ENCODE measurements at places on chromosomes 3 and 15. TPM values are rescaled to one million over a fixed set of nuclear protein-coding genes. Genes with fewer than 3 reads are reported as not detected.

DNA sequence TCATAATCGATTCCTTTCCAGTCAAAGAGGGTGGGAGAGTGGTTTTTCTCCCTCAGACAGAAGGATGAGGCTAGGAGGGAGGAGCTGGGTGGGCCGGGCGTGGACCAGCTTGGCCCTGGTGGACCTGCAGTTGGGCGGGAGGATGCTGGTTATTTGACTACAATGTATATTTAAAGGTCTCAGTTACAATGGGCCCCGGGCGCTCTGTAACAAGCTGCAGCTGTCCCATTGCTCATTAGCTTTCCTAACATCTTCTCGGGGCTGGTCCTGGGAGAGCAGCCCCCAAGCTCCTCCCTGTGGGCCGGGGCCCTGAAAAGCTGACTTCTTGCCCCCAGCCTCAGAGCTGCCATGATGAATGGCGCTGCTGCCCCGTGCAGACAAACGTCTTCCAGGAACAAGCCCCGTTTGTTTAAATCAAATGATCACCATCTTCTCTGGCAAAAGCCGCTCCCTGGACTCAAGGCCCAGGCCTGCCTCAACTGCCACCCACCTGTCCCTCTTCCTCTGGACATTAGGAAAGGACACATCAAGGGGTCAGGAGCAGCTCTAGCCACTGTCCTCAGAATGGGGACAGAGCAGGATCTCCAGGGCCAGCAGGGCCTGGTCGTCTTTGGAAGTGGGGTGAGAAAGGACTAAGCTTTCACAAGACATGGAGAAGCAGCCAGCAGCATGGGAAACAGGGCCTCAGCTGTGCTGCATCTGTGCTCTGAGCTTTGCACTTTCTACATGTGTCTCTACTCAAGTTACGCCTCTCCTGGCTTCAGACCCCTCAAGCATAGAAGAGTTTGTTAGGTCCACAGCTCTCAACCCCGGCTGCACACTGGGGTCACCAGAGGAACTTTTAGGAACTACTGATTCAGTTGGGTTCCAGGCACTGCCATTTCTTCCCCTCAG lies 38.6 kb downstream of the MAGEF1 start:
- no peaks in the 10 kb centered on the region for H3K36me3 ChIP-seq
- peaks cover 56% of the 10 kb centered on the region for H3K27me3 ChIP-seq
- no peaks in the 10 kb centered on the region for H3K4me1 ChIP-seq
- no peak overlapping the region for H3K27ac ChIP-seq
- no peak for DNase-seq

- H3K27me3 ChIP-seq = peaks cover 14% of the 10 kb centered on the region
- no peak overlapping the region for H3K4me3 ChIP-seq
- peak overlapping the region; percentile 72 for H3K27ac ChIP-seq
- DNase-seq = peak; percentile 84
Observed at GRCh38 chr3:123602325-123602724, 17.5 kb upstream of the HACD2 start.

The GRAMD1C gene
- total RNA-seq = 4.4 TPM

DNA sequence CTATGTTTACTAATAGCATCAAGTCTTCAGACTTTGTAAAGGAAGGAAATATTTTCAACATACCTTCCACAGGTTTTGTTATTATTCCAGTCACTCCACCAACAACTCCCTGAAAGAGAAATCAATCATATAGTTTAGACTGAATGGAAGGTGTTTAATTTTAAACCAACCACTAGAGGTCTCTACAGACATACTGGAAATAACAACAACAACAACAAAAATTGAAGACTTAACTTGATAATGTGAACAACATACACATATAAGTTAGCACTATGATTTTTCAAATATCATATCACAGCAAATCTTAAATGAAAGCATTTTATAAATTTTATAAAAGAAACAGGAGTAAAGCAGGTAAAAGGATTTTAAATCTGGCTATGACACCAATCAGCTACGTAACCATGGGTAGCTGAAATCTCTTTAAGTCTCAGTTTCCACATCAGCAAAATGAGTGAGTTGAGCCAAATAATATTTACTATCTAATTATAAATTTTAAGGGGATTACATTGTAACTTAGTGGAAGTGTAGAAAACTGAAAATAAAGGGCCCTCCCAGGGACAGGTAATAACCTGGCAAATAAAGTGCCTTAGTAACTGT lies 188.2 kb downstream of the VPS13C start:
- H3K4me3 ChIP-seq = no peak overlapping the region
- H3K27ac ChIP-seq = no peak overlapping the region
- H3K36me3 ChIP-seq = no peaks in the 10 kb centered on the region
- H3K4me1 ChIP-seq = no peaks in the 10 kb centered on the region
- DNase-seq = peak; percentile 33
- H3K27me3 ChIP-seq = no peaks in the 10 kb centered on the region

GRCh38 chr3:37766797-37767776 lies 94.6 kb upstream of the CTDSPL start:
- H3K4me3 ChIP-seq = no peak overlapping the region
- no peak overlapping the region for H3K27ac ChIP-seq
- H3K36me3 ChIP-seq = no peaks in the 10 kb centered on the region
- peaks cover 41% of the 10 kb centered on the region for H3K27me3 ChIP-seq
- no peaks in the 10 kb centered on the region for H3K4me1 ChIP-seq
- DNase-seq = no peak

DNA sequence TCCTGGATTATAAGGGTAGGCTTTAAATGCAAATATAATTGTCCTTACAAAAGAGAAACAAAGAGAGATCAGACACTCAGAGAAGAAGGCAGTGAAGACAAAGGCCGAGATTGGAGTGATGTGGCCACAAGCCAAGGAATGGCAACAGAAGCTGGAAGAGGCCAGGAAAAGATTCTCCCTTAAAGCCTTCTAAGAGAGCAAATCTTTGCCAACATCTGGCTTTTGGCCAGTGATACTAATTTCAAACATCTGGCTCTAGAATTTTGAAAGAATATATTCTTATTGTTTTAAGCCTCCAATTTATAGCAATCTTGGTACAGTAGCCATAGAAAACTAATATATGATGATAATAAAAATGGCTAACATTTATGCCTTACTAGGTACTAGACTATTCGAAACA lies 615.8 kb upstream of the ZNF385D start:
- no peak overlapping the region for H3K27ac ChIP-seq
- H3K36me3 ChIP-seq = no peaks in the 10 kb centered on the region
- H3K4me1 ChIP-seq = no peaks in the 10 kb centered on the region
- no peak for DNase-seq

The FXR1 gene
- 160 TPM for total RNA-seq

The CYP8B1 gene
- total RNA-seq = not detected

The MME gene
- total RNA-seq = 85.5 TPM

The RHOV gene
- total RNA-seq = 0.18 TPM

DNA sequence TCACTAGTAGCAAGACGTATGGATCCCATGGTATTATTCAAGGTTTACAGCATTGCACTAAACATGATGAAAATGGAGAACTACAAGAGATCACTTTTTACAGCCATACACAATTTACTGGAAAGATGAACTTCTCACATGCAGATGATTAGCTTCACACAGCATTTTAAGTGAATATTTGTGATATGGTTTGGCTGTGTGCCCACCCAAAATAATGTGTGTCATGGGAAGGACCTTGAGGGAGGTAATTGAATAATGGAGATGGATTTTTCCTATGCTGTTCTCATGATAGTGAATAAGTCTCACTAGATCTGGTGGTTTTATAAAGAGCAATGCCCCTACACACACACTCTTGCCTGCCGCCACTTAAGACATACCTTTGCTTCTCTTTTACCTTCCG lies 662.0 kb upstream of the CCDC54 start:
- DNase-seq = no peak
- no peaks in the 10 kb centered on the region for H3K27me3 ChIP-seq
- H3K4me1 ChIP-seq = peaks cover 37% of the 10 kb centered on the region
- no peak overlapping the region for H3K4me3 ChIP-seq
- H3K36me3 ChIP-seq = peaks cover 25% of the 10 kb centered on the region

- H3K27me3 ChIP-seq = no peaks in the 10 kb centered on the region
- DNase-seq = no peak
- H3K4me3 ChIP-seq = no peak overlapping the region
- H3K36me3 ChIP-seq = peaks cover 25% of the 10 kb centered on the region
- peaks cover 49% of the 10 kb centered on the region for H3K4me1 ChIP-seq
Observed at GRCh38 chr3:110564674-110565073, 506.9 kb upstream of the NECTIN3 start.

DNA sequence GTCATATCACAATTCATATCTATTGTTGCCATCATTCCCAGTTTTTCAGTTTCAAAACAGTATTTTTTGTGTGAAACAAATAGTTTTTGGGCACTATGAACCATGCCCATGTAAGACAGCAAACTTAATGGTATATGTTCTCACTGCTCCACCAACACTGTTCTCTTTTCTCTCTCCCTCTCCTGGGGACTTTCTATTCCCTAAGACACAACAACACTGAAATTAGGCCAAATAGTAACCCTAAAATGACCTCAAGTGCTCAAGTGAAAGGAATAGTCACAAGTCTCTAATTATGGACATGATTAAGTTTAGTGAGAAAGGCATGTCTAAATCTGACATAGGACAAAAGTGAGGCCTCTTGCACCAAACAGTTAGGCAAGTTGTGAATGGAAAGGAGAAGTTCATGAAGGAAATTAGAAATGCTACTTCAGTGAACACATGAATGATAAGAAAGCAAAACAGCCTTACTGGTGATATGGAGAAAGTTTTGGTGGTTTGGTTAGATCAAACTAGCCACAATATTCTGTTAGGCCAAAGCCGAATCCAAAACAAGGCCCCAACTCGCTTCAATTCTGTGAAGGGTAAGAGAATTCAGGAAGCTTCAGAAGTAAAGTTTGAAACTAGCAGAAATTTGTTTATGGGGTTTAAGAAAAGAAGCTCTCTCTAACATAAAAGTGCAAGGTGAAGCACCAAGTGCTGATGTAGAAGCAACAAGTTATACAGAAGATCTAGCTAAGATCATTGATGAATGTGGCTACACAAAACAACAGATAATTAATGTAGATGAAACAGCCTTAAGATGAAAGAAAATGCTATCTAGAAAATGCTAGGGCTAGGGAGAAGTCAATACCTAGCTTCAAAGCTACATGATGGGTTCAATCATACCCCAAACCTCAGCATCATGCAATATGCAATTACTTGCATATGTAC lies 104.2 kb downstream of the CBLB start:
- peaks cover 46% of the 10 kb centered on the region for H3K36me3 ChIP-seq
- H3K4me3 ChIP-seq = no peak overlapping the region
- no peak overlapping the region for H3K27ac ChIP-seq
- DNase-seq = no peak
- no peaks in the 10 kb centered on the region for H3K4me1 ChIP-seq
- peaks cover 3% of the 10 kb centered on the region for H3K27me3 ChIP-seq

DNA sequence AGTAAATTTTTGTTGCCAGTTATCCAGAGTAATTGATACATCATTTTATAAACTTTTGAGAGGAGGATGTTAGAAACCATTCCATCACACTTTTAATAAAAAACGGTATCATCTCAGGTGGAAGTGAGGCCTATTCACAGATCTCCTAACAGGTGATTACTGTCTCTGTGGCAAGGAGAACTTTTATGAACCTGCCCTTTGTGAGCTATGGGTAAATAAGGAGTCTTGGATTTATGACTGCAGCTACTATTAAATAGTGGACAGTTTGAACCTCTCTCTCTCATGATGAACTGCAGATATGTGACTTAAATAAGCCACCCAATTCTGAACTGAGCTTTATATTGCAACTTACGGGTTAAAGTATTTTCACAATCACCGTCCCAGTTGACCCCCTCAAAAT lies 45.7 kb downstream of the ZFAND6 start:
- H3K36me3 ChIP-seq = peaks cover 14% of the 10 kb centered on the region
- DNase-seq = no peak
- H3K27me3 ChIP-seq = no peaks in the 10 kb centered on the region
- H3K4me1 ChIP-seq = peaks cover 28% of the 10 kb centered on the region

The SSR3 gene
- total RNA-seq = 699 TPM

DNA sequence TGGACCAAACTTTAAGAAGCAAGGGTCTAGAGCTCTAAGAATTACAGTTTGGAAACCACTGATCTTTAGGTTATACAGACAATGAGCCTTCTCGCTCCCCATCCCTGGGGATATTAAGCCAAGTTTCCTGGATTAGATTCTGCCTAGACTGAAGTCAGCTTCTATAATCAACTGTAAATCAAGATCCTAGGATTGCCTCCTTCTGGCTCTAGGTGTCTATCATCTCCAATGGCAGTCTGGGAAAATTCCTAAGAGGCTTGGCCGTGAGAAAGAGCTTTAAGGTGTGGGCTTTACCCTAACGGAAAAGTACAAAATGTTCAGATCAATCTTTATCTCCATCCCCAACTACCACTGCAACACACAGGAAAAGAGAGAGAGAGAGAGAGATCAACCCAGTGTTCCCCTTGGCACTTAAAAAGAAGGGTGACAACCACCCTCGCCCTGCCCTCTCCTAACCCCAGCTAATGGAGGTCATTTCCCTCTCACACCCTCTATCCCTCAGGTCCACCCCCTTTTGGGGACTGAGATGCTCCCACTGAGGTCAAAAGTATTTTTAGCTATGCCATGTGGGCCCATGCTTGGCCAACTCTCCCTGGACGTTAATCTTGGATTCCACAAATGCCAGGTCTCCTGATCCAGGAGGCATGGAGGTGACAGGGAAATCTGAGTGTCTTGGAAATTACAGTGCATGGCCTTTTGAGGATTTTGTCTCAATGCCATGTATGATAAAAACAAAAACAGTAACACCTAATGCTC lies 202.8 kb upstream of the BCL6 start:
- peaks cover 3% of the 10 kb centered on the region for H3K27me3 ChIP-seq
- no peak overlapping the region for H3K4me3 ChIP-seq
- H3K4me1 ChIP-seq = peaks cover 37% of the 10 kb centered on the region
- no peak for DNase-seq
- H3K27ac ChIP-seq = no peak overlapping the region
- no peaks in the 10 kb centered on the region for H3K36me3 ChIP-seq

DNA sequence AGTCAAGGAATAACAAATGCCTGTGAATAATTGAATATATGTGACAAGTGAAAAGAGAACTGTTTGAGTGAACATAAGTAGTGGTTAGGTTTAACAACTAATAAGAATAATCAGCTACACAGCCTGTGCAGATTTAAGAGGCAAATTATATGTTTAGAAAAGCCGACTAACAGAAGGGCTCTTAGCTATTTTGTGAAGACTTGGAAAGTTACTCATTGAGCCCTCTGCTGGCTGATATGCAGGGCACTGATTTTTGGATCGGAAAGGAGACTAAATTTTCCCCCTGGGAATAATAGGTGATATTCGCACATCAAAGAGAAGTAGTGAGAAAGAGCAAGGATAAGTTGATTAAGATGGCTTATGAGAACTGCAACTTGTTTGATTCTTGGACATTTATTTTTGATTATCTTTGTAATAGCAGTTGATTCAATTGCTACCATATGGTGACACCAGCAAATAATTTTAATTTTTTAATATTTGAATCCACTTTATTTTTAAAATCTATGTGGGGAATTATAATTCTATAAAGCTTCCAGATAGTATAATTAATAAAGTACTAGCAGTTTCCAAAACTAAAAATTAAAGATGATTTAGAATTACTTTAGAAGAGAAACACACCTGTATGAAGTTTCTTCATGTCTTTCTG lies 156.2 kb downstream of the NLGN1 start:
- H3K27me3 ChIP-seq = no peaks in the 10 kb centered on the region
- no peaks in the 10 kb centered on the region for H3K36me3 ChIP-seq
- peaks cover 21% of the 10 kb centered on the region for H3K4me1 ChIP-seq
- peak; percentile 42 for DNase-seq
- H3K4me3 ChIP-seq = no peak overlapping the region

The STRIT1 gene
- total RNA-seq = not detected

The EPHA6 gene
- not detected for total RNA-seq

- no peaks in the 10 kb centered on the region for H3K27me3 ChIP-seq
- DNase-seq = no peak
- no peak overlapping the region for H3K27ac ChIP-seq
- no peak overlapping the region for H3K4me3 ChIP-seq
Observed at GRCh38 chr15:88106074-88106473, 150.5 kb downstream of the NTRK3 start.

The KLHL40 gene
- not detected for total RNA-seq

The IL17RE gene
- 0.44 TPM for total RNA-seq
